Hepatic stellate cell (primary cell): ENCODE measurements at places on chromosomes 3 and 15.

DNA sequence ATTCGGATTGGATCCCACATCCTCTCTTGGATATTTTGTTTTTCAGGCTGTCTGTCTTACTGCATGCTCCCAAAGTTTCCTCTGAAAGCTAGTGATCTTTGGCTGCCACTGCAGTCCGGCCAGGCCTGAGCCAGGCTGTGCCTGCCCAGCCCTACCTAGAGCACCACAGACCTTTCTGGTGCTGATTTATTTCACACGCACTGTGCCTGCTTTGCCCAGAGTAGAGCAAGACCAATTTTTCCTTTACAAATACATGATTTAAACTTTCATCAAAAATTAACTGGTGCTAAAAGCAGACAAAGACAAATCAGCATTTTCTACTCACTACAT, 28.0 kb upstream of the NDUFB4 start:
- DNase-seq, result no peak

- DNase-seq, result no peak
Observed at GRCh38 chr3:5787861-5788488, 600.5 kb downstream of the EDEM1 start.

GRCh38 chr3:32871273-32871672, 53.5 kb downstream of the TRIM71 start:
- DNase-seq, result no peak

DNA sequence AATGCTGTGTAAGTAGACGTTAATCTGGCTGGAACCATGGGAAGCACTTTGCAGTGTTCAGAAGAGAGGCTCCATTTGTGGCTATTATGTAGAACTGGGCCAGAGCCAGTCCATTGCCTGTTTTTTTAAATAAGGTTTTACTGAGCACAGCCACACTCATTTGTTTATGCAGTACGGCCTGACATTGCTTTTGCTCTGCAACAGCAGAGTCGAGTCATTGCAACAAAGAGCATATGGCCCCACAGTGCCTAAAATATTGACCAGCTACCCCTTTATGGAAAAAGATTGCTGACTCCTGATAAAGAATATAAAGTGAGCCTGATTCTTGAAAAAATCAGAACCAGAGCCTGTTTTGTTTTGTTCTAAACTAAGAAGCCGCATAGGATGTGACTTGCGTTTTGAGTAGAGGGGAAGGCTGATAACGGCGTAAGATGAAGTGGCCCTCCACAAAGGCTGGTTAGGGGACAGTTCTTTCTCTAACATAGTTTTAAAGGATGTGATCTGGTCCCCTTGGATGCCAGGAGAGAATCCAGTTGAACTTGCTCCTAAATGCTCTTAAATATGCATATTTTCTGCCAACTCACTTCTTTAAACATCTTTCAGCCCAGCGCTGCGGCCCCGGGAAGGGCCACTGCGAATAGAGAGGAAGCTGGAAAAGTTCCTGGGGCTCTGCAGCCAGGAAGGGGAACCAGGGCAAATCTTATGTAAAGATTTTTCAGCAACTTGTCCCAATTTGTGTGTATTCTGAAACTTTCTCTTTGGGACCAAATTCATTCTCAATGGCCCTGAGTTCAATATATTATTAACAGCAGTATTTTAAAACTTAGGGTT, 64.5 kb downstream of the GLDN start:
- no peak for DNase-seq
